ENCODE measurements at places on chromosomes 1 and 21.

DNA sequence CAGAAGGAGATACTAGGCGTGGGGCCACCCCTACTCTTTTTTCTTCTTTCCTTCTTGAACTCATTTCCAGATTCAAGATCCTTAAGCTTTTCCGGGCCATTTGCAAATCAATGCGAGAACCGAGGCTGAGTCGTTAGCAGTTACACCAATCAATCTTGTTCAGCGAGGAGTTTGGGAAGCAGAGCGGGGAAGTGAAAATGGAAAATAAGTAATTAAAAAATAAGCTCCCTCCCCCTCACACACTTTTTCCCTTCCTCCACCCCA is 1.7 kb upstream of the NEGR1 start:
- no peak for DNase-seq

GRCh38 chr1:7108251-7108650 is 323.0 kb downstream of the CAMTA1 start:
- DNase-seq, result no peak

- DNase-seq, result no peak
Observed at GRCh38 chr1:214316593-214316992, 35.6 kb downstream of the SMYD2 start.

DNA sequence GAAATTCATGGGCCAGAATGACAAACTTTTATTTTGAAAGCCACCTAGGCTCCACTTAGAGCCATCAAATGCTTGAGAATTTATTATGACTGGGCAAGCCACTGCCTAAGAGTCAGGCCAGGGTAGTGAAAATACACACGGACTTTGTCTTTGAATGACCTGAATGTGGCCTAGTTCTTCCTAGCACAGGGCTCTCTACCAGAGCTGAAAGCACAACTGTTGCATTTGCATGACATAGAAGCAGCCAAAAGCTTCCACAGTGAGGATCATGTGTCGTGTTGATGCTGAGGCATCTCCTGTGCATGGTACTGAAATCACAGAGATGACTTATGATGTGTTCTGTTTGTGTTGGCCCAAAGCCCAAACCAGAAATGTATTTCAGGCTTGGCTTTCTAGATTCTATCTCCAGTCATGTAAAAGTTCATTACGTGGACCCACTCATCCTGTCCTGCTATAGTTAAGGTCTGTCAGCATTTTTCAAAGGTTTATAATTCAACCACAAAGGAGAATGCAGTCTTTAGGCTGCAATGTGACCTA is 164.0 kb upstream of the UBE2U start:
- DNase-seq, result no peak

GRCh38 chr1:194931166-194931565 is 1677.1 kb downstream of the KCNT2 start:
- DNase-seq, result no peak

GRCh38 chr1:59046134-59046533 is 250.8 kb upstream of the FGGY start:
- DNase-seq, result no peak

- DNase-seq, result no peak
Observed at GRCh38 chr1:203615061-203615581, 11.5 kb upstream of the ATP2B4 start.

- no peak for DNase-seq
Observed at GRCh38 chr1:157776971-157777391, at the start of gene FCRL2. TSS of gene FCRL2 (minus strand) at chr1:157777132. CDS start at chr1:157777073, 59 bp downstream.

- DNase-seq, result no peak
Observed at GRCh38 chr1:188769181-188769580, 1708.5 kb downstream of the BRINP3 start.

- no peak for DNase-seq
Observed at GRCh38 chr1:167052389-167052788, 37.8 kb downstream of the GPA33 start.

DNA sequence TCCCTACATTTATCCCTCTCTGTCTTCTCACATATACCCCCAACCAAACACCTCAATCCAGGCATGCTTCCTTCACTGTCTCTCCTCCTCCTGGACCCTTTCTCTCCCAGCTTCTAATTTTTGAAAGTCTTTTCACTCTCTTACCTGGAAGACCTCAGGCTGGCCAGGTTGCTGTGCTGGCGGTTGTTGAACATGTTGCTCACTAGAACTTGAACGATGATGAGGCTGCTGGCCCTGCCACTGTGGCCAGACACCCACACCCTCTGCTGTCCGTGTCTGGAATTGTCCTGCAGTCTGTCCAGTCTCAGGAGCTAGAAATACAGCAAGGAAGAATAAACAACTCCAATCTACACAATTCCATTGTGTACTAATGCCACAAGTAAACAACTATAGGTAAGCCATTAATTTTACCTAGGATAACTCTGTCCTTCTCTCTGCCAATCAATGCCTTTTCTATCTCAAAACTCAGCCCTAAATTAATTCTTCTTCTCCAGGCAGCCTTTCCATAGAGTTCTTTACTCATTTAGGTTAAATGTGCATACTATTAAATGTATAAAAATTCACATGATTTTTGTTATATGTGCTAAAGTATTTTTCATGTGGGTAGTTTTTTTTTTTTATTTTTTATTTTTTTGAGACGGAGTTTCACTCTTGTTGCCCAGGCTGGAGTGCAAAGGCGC is 5.1 kb upstream of the CTSK start:
- no peak for DNase-seq

DNA sequence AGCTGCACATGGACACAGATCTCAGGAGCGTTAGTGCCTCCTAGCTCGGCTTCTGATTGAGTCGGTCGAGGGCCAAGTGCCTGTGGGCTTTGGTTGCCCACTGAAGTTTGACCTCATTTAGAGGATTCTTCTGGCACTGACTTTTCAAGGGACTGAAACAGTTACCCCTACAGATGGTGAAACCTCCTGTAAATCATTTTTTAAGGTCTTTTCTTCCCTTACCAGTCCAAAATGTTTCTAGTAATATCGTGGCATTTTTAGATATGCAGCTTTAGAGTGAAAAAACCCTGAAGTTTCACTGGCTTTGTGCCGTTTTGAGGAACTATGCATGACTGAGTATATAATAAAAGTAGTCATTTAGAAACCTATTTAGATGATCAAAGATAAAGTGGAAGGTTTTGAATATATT is 34.7 kb upstream of the L1TD1 start:
- DNase-seq, result no peak

DNA sequence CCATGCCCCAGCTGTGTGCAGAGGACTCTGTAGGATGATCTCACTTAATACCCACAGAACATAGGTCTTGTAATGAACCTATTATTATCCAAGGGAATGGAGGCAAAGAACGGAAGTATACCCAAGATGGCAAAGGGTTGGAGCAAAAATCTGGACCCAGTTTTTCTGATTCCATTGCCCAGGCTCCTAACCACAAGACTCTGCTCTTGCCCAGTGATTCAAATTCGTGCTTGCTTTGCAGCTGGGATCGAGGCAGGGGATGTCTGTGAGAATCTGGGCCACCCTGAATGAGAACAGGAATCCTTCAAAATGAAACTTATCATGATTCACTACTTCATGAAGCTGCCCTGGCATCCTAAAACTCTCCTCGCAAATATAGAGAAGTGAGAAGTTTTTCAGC is 97.5 kb upstream of the KCNJ6 start:
- no peak for DNase-seq
